COR-L47 (cell line): ENCODE measurements at places on chromosomes 12 and 14.
A peak's percentile ranks its signal among the peaks of the same experiment; 100 is the strongest.

DNA sequence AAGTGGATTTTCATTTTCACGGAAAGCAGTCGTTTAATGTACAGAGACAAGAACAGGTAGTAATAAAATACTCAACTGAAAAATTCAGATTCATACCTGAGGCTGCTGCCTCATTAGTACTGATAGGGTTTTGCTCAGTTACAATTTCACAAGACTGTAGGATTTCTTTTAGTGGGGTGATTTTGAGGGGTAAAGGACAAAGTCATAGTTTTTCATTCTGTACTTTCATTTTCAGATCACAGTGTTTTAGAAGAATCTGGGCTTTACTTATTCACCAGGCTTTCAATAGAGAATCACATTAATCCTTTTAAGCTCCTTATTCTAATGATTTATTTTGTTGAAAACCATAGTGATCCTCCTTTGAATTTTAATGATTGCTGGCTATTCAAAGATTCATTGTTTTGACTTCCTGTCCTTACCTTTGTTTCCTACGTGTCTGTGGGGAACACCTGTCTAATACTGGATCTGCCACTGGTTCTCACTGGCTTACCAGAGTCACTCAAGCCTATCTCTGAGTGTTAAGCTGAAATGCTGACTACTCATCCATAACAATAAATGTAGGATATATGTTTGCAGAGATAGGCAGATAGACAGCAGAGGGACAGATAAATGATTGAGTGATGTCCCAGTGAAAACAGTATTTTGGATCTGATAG lies 243.8 kb upstream of the NPAS3 start:
- DNase-seq = peak; percentile 41

GRCh38 chr14:71551291-71551950 lies 380.8 kb upstream of the RGS6 start:
- DNase-seq = no peak

DNA sequence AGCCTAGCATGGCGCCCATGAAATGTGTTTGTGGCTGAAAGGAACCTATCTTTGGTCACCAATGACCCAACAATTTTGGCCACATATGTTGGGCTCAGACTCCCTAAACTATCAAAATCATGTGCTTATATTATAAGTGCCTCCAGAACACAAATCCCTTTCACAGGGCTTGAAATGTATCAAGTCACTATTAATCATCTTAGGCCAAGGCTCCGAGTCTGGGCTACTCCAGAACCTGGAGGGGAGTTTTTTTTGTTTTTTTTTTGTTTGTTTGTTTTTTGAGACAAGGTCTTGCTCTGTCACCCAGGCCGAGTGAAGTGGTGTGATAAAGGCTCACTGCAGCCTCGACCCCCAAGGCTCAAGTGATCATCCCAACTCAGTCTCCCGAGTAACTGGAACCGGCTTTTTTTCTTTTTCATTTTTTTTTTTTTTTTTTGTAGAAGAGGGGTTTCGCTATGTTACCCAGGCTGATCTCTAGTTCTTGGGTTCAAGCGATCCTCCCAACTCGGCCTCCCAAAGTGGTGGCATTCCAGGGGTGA lies 989 bp upstream of the DRAM1 start:
- no peak for DNase-seq

GRCh38 chr14:88559852-88560251 lies 3.0 kb upstream of the ZC3H14 start:
- peak; percentile 43 for DNase-seq

- no peak for DNase-seq
Observed at GRCh38 chr12:29769162-29769858, 14.4 kb downstream of the TMTC1 start.

- DNase-seq = no peak
Observed at GRCh38 chr14:51789596-51789995, 70.8 kb upstream of the GNG2 start.

DNA sequence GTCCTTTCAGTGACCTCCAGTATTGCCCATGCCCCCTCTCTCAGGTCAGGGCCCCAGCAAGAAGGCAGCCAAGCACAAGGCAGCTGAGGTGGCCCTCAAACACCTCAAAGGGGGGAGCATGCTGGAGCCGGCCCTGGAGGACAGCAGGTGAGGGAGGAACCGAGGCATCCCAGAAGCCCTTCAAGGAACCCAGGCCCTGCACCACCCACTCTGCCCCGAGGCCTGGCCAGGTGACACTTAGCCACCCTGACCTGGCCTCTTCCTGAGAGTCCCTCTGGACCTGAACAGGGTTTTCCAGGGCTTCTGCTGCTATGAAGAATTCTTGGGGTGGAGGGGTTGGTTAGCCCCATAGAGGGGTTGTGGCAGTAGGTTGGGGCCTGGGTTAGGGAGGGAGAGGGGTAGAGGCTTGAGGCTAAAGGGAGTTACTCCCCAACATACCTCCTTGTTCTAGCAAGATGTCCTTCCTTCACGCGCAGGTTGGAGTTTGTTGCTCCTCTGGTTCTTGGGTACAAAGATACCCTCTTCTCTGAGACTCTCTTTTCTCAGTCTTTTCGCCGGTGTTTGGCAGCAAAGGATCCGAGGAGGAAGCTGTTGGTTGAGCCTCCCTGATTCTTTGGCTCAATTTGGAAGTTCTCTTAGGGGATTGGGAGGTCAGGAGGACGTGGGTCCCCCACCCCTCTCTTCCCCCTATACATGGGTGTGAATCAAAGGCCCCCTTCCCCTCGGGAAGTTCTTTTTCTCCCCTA lies 2.1 kb downstream of the TARBP2 start:
- no peak for DNase-seq

GRCh38 chr14:87386524-87386923 lies 606.5 kb downstream of the GALC start:
- no peak for DNase-seq

DNA sequence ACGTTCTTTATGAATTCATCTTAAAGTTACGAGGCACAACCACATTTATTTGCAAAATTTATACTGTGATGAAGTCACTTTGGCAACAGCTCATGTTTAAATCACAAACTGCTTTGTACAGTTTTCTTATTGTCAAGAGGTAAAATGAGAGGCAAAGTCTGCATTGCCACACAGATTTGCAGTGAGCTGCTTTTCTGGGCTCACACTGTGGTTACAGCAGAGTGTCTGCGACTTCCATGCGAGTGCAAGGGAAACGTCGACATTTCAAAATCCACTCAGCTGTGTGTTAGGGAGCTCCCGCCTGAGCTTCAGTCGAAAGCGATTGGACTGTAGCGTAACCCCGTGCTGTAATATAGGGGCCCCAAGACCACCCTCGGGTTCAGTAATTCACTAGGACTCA lies 13.0 kb downstream of the MTA1 start:
- no peak for DNase-seq

- no peak for DNase-seq
Observed at GRCh38 chr14:22552001-22552826, 36.8 kb downstream of the DAD1 start.

GRCh38 chr14:33539918-33540357 lies 410.9 kb downstream of the EGLN3 start:
- DNase-seq = no peak

DNA sequence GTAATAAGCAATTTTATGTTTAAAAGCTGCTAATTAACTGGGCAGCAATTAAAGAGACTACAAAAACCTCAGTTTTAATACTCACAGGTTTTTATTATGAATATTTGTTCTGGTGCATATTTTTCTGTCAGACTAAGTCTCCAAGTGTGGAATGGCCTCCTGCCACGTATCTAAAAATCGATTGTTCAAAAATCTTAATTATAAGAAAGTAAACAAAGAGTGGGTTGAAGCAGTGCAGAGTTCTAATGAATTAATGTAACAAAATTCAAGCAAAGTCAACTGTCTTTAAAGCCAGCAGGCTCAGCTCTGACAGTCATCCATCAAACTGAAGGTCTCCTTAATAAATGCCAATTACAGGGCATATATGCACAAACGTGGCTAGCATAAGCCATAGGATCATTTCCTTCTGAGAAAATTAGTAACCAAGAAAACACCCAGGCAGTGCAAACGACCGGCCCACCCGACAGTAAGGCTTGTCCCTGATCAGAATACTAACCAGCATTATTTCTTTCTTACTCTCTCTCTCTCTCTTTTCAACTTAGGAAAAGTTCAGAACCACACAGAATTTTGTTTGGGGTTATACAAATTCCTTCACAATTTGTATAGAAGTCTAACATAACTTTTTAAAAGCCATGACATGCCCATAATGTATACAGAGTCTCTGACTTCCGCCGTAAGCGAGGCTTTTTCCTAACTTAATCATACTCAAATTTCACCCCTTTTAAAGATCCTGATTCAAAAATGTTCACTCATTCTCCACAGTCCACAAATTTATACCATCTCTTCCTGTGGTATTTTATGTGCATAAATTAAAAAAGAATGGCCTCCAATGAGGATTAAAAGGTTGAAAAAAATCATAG lies 83.8 kb downstream of the SLC25A21 start:
- DNase-seq = no peak
